ENCODE measurements at places on chromosomes 4 and X.

DNA sequence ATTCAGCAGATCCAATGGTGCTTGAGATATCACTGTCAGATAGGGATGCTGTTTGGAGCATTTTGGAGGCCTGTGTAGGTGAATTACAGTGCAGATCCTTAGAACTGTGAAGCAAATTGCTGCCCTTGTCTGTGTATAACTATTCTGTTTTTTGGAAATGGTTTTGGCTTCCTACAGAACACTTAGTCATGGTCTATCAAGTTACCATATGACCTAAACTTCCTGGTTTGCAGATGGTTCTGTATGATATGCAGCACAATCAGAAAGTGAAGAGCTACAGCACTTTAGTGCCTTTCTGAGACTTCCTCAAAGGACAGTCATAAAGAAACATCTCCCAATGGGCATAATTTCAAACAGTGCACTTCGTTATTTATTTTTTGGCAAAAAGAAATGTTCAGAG lies 688.6 kb downstream of the SH3BGRL start:
- DNase-seq, result no peak

DNA sequence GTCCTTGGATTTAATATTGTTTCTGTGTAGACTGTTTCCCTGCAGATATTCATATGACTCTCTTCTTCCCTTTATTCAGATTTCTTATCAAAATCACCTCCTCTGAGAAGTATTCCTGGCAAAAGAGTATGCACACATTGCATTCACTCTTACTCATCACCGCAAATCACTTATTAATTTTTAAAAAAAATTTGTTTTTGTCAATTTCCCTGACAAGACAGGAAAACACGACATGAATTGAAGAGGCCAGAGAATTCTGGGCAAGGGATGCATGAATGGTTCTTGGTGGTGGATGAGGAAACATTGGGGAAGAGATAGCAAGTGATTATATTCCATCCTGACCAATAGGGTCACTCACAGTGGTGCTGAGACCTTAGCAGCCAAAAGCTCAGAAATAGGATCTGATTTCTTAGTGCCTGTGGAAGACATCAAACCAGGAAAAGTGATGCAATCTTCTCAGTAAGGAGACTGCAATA lies 522.5 kb upstream of the AGA start:
- DNase-seq, result no peak

- DNase-seq, result no peak
Observed at GRCh38 chr4:94559351-94559806, 107.6 kb downstream of the PDLIM5 start.

GRCh38 chr4:16250661-16251365 lies 24.5 kb upstream of the TAPT1 start:
- no peak for DNase-seq

DNA sequence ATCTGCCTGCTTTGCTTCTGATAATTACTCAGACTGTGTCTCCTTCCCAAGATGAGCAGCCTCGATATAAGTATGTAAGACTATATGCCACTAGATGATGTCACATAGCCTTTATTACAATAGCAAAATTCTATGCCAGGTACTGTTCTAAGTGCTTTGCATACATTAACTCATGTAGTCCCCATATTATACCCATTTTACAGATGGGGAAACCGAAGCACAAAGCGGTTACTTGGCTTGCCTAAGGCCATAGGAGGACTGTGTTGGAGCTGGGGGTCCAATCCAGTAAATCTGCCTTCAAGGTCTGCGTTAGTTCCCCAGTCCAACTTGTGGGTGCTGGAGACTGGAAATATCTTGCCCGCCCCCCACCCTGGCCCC lies 826 bp upstream of the SCML1 start:
- DNase-seq, result no peak

DNA sequence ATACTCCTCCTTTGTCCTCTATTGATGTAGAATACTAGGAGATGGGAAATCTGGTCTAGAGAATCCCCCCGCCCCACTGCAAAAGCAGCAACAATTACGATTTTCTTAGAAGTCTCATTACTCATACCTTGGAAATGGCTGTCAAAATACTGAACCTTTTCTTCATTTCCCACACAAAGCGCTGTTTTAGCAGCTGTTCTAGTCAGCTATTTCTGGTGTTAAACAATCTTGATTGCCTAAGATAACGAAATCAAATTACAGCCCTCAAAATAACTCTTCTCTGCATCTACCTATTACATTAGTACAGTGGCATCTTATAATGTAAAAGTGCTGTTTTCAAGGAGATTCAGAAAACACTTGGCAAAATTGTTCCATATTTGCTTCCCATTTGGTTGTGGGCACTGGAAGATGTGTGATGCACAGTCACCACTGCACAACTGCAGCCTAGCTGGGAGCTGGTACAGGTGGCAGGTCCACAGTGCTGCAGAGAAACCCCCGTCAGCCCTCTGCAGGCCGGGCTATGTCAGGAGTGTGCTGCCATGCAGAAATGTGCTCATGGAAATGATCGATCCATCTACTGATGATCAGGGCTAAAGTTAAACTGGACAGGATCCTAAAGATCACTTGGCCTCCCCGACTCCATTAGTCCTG lies 50.4 kb downstream of the TBC1D9 start:
- DNase-seq, result no peak

DNA sequence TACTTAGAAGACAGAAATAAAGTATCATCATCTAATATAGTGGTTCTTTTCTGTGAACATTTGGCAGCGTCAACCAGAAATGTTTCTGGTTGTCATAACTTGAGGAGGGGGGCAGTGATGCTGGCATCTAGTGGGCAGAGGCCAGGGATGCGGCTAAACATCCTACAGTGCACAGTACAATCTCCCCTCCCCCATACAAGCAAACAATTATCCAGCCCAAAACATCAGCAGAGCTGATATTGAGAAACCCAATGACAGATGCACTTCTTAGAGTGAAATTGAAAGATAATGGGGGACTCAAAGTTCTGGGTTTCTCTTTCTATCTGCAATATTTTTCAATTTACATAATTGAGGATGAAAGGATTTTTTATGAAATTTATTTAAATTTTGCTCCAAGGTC lies 1.9 kb upstream of the EIF1AX start:
- DNase-seq, result no peak

DNA sequence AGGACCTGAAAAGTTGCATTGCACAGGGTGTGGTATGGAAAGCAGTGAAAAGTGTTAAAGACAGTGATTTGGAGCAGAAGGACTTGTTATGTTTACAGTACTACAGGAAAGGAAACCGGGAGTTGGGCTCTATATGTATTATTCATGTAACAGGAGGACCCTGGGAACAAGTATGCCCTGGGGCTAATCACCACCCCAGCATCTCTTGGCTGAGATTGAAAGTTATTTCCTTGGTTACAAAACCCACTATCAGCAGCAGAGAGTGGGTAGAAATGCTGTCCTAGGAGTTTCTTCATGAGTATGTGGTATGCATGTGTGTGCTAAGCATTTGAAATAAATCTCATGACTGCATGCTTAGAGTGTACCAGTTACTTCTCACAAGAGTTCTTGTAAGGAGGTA lies 46.9 kb downstream of the STK32B start:
- no peak for DNase-seq

GRCh38 chrX:68059469-68059868 lies 373.8 kb downstream of the OPHN1 start:
- no peak for DNase-seq

GRCh38 chrX:39499996-39500395 lies 597.8 kb downstream of the BCOR start:
- DNase-seq, result no peak

GRCh38 chr4:122052677-122053076 lies 99.5 kb upstream of the BLTP1 start:
- DNase-seq, result no peak

DNA sequence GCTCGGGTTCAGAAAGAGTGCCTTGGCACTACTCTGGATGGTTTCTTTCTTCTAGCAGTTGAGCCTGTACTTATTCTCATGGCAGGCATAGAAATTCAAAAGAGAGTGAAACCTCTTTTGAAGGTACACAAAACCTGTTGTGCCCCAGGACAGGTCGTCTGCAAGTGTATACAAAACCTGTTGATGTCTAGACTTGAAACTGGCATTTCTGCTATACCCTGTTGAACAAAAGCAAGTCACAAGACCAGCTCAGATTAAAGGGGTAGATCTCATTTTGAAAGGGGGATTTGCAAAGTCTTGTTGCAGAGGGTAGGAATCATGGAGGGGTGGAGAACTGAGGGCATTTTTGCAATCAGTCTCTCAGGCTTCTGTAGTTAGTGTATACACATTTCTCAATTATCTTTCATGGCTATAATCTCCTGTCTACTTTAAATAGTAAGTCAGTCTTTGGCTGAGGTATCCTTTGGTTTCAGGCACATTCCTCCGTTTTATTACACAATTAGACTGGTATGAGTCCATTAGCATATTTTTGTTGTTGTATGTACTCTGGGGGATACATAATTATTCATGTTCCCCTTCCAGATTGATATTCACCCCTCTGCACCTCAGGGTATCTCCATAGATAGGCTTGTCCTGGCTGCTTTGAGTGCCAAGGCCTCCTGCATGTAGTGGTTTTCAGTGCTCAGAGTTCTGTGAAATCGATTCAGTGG lies 251.4 kb downstream of the DTHD1 start:
- DNase-seq, result no peak

- DNase-seq, result no peak
Observed at GRCh38 chrX:39972340-39972739, 125.4 kb downstream of the BCOR start.

- DNase-seq, result no peak
Observed at GRCh38 chr4:81571105-81571504, 99.4 kb upstream of the RASGEF1B start.

GRCh38 chr4:80082693-80083092 lies 9.7 kb upstream of the ANTXR2 start:
- DNase-seq, result no peak

Data from nucleus accumbens (tissue), 56 donors.